Brain (organoid and tissue), 16 donors: ENCODE measurements at places on chromosomes 1 and 21.

GRCh38 chr1:205229399-205229871, 1.7 kb downstream of the TMCC2 start:
- peak; percentile 76 for DNase-seq

DNA sequence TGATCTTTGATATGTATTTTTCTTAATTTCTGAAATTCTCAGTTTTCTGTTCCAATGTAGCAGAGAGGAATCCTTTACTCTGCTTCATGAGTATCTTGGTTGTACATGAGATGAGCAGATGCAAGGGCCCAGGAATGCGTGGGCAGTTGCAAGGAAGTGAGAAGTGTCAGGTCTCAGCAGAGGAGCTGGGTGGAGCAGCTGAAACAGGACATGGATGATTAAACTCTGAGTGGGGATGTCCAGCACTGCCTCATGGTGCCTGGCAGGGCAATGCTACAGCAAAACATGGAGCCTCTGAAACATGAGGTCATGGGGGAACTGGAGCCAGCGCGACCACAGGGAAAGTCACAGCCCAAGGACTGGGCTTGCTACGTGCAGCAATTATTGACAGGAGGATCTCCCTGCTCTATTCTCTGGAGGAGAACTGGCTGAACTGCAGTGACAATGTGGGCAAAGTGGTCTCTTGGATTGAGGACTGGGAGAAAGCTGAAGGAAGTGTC, 48.4 kb downstream of the COLGALT2 start:
- DNase-seq: no peak

GRCh38 chr1:168767894-168768584, 39.0 kb upstream of the DPT start:
- peak; percentile 20 for DNase-seq

- no peak for DNase-seq
Measured at GRCh38 chr1:8410791-8411190, 92.9 kb downstream of the SLC45A1 start.

DNA sequence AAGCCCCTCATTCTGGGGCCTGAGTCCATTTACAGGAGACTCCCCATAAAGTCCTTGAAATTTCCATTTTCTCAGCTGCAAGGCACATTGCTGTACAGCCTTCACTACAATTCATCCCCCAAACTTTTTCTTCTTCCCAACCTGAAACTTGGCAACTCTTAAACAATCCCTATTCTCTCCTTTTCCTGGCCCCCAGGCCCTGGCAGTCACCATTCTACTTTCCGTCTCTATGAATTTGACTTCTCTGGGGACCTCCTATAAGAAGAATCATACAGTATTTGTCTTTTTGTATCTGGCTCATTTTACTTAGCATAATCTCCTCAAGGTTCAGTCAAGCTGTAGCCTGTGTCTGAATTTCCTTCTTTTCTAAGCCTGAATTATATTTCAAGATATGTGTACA, 332.9 kb downstream of the PCP4 start:
- no peak for DNase-seq

DNA sequence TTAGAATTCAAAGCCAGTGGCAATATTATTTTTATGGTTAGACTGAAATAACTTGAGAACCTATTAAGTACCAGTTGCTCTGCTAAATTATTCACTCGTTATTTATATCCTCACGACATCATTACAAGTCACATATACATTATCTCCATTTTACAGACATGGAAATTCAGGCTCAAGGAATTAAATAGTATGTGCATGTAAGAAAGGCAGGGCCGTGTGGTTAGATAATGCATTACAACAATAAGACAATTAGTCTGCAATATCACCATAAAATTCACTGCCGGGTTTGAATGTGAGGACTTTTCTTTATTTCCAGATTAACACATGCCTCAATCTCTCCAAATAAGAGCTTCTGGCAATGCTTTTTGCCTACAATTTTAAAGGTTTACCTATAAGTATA, 523.4 kb downstream of the PTBP2 start:
- no peak for DNase-seq

- DNase-seq: no peak
Measured at GRCh38 chr1:119959268-119960220, 63.2 kb upstream of the ADAM30 start.

DNA sequence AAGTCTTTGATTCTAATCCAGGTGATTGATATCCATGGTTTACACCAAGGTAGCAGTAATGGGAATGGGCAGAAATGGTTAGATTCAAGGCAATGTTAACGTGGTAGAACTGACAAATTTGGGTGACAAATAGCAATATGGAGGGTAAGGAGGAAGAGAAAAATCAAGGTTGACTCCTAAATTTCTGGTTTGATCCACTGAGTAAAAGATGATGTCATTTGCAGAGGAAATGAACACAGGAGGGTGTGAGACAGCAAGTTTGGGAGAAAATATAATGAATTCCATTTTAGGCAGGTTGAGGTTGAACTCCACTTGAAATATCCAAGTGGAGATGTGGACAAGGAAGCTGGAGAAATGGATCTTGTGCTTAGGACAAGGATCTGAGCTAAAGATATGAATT, 170.9 kb upstream of the CAMK1G start:
- DNase-seq: no peak

DNA sequence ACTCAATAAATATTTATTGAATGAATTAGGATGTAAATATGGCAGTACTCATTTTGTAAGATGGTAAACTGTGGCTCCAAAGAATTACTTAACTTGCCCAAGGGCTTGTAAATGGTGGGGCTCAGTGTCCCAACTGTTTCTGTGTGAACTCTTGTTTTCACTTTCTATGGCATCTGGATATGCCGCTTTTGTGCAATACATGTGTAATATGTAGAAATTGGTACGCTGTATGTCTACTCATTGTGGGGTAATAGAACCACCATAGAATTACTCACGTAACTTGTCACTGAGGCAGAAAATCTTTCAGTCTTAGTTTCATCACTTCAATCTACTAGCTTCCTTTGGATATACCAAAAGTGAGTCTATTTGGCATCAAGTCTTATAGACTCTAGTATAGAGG, 977 bp downstream of the PRPF3 start:
- DNase-seq: no peak

DNA sequence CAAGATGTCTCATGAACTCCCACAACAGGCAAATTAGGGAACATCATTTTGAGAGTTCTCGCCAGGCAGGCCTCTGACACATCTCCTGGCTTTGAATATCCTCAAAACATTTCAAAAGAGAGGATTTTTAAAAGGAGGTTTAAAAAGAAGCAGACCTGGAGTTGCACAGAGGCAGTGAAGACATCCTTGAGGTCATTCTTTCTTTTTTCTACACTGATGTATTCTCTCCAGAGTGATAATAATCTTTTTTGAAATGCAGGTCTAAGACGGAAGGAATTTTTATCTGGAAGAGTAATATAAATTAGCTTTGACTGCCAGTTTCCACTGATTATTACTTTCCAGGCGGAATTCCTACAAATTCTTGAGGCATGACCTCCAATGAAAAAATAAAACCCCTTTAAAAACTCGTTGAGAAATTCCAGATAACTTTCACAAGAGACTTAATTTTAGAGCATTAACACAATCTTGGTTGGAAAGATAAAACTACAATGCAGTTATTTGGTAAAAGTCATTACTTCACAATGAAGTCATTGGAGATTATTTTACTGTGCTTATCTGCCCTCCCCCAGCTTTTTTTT, 125.0 kb downstream of the LYPLAL1 start:
- no peak for DNase-seq
